ENCODE measurements at places on chromosomes 11 and 22.
A peak's percentile ranks its signal among the peaks of the same experiment; 100 is the strongest.

DNA sequence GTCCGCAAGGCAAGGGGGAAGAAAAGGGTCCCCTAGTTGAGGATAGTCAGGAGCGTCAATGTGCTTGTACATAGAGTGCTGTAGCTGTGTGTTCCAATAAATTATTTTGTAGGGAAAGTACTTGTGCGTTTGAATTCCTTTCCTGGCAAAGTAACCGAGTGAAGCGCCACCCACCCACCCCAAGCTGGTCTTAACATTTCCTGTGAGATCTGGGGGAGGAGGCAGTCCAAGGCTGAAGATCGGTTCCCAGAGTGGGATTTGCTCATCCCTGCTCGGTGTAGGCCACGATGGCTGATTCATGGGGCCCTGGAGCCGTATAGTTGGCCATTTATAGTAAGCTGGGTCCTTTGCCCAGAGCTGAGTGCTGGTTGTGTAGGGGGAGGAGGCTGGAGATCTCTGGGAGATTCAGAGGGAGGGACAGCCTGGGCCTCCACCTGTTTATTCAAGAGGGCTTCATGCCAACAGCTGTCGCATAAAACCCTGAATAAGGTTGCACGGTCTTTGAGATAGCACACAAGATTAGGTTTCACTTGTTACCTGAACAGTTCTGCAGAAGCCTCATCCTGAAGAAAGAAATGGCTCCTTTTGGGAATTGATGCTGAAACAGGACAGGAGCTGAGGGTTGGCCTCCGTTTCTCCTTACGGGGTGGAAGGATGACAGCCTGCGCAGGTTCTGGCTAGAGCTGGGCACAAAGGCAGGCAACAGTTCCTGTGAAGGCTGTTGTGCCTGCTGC lies 2.4 kb downstream of the ATF4 start:
- peak; percentile 21 for DNase-seq

GRCh38 chr11:130310622-130311021 lies 4.1 kb downstream of the ZBTB44 start:
- DNase-seq = no peak

DNA sequence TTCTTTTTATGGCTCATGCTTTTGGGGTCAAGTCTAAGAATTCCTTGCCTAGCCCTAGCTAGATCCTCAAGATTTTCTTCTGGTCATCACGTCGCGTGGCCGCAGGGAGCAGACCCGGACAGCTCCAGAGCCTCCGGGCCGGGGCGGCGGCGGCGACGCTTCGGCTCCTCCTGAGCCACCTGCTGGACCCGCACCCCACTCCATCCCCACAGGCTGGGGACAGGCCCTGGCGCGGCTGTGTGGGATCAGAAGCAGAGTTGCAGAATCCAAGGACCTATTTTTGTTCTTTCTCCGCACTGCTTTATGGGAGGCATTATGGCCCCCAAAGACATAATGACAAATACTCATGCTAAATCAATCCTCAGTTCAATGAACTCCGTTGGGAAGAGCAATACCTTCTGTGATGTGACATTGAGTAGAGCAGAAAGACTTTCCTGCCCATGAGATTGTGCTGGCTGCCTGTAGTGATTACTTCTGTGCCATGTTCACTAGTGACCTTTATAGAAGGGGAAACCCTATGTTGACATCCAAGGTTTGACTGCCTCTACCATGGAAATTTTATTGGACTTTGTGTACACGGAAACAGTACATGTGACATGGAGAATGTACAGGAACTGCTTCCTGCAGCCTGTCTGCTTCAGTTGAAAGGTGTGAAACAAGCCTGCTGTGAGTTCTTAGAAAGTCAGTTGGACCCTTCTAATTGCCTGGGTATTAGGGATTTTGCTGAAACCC lies 12.4 kb upstream of the SCARF2 start:
- no peak for DNase-seq

DNA sequence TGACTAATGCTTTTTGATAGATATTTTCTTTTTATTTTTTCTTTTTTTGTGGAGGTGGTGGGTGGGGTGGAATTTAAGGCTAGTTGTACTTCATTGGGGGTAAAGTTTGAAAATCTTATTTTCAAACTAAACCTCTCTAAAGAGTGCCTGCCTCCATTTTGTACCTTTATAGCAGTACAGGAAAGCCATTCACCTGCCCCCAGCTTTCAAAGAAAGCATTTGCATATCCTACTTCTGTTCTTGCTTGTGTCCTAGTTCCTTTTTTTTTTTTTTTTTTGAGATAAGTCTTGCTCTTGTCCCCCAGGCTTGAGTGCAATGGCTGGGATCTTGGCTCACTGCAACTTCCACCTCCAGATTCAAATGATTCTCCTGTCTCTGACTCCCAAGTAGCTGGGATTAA lies 766.2 kb upstream of the LRRC4C start:
- no peak for DNase-seq

- no peak for DNase-seq
These were observed 2.6 kb upstream of the LTO1 start for GRCh38 chr11:69677749-69678148.

- no peak for DNase-seq
These were observed 64.5 kb downstream of the MPPED1 start for GRCh38 chr22:43476341-43476740.

GRCh38 chr22:33591946-33592345 lies 328.3 kb downstream of the LARGE1 start:
- no peak for DNase-seq

GRCh38 chr11:2689651-2690575 lies 9.9 kb downstream of the KCNQ1OT1 start:
- no peak for DNase-seq

DNA sequence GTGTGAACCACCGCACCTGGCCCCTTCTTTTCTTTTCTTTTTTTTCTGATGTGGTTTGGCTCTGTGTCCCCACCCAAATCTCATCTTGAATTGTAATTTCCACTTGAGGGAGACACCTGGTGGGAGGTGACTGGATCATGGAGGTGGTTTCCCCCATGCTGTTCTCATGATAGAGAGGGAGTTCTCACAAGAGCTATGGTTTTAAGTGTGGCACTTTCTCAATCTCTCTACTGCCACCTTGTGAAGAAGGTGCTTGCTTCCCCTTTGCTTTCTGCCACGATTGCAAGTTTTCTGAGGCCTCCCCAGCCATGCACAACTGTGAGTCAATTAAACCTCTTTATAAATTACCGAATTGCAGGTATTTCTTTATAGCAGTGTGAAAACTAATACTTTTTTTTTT lies 4.9 kb upstream of the TCN2 start:
- no peak for DNase-seq

- DNase-seq = no peak
These were observed 8.7 kb downstream of the GRK2 start for GRCh38 chr11:67274768-67275605.

GRCh38 chr11:132318421-132319157 lies 948.2 kb downstream of the NTM start:
- DNase-seq = no peak

- DNase-seq = no peak
These were observed 5.6 kb upstream of the WT1 start for GRCh38 chr11:32440916-32441315.

DNA sequence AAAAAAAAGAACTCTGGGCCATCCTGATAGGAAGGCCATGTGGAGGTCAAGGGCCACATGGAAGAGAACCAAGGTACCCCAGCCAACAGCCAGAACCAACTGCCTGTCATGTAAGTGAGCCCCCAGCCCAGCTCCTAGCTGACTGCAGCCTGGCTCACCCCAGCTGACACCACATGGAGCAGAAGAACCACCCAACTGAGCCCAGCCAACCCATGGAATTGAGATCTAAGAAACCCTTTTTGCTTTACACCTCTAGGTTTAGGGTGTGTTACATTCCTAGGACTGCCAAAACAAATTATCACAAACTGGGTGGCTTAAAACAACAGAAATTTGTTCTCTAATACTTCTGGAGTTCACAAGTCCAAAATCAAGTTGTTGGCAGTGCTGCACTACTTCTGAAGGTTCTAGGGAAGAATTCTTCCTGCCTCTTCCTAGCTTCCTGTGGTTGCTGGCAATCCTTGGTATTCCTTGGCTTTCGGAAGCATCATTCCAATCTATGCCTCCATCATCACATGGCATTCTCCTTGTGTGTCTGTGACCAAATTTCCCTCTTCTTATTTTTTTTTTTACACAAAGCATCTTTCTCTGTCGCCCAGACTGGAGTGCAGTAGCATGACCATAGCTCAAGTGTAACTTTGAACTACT lies 4.4 kb downstream of the C11orf86 start:
- no peak for DNase-seq

DNA sequence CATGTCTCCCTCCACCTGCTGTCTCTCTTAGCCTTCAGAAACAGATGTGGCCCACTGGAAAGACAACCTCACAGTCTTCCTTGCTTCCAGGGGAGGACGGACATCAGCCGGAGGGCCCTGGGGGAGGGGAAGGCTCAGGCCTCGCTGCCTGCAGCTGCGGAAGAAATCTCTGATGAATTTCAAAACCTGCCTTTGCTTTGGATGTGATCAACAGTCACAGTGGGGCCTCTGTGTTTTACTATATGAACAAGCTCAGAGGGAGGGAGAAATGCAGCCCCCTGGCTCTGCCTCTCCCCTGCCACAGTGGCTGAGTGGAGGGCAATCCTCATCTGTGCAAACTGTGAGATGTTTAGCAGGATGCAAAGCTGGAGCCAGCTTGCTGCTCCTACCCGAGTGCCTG lies 282.8 kb downstream of the NTM start:
- DNase-seq = no peak

GRCh38 chr11:45025716-45026492 lies 75.2 kb upstream of the TP53I11 start:
- no peak for DNase-seq

DNA sequence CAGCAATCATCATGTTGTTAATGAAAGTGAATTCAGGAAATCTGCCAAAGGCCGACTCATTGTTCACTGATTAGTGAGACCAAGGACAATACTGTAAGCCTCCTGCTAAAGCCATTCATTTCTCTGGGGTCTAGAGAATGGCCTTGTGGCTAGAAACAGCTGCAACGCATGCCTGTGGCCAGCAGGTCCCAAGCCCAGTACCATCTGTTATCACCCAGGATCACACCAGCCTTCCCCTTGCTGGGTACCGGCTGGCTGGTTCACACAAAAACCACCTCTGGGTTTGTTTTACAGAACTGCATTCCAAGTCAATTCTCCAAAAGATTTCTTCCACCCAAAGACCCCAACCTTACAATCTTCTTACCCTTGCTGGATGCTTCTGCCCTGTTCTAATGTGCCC lies 1.1 kb downstream of the PLAAT5 start:
- DNase-seq = no peak

GRCh38 chr11:83836065-83836464 lies 549.9 kb upstream of the CCDC90B start:
- DNase-seq = no peak

GRCh38 chr11:37504060-37504611 lies 906.1 kb upstream of the RAG2 start:
- DNase-seq = peak; percentile 38

GRCh38 chr11:13784441-13784840 lies 116.0 kb downstream of the FAR1 start:
- no peak for DNase-seq

- DNase-seq = no peak
These were observed 5.9 kb downstream of the MARK2 start for GRCh38 chr11:63844836-63845235.

GRCh38 chr11:108961095-108961494 lies 296.2 kb downstream of the DDX10 start:
- DNase-seq = no peak

DNA sequence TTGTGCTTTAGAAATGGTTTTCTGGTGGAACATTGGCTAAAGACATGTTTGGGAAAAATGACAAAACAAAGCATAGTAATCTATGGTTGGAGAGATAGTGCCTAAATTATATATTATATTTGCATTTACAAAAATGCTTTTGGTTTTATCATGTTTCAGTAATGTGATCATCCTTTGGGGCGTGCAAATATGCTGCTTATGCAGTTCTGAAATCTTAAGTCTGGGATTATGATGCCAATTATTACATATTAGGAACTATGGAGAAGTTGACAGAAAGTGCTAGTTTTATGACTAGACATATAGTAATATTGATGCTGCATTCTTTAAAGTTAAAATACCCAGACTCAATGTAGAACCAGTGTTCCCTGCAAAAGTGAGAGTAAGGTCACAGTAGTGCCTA lies 655.0 kb downstream of the METTL15 start:
- DNase-seq = no peak

DNA sequence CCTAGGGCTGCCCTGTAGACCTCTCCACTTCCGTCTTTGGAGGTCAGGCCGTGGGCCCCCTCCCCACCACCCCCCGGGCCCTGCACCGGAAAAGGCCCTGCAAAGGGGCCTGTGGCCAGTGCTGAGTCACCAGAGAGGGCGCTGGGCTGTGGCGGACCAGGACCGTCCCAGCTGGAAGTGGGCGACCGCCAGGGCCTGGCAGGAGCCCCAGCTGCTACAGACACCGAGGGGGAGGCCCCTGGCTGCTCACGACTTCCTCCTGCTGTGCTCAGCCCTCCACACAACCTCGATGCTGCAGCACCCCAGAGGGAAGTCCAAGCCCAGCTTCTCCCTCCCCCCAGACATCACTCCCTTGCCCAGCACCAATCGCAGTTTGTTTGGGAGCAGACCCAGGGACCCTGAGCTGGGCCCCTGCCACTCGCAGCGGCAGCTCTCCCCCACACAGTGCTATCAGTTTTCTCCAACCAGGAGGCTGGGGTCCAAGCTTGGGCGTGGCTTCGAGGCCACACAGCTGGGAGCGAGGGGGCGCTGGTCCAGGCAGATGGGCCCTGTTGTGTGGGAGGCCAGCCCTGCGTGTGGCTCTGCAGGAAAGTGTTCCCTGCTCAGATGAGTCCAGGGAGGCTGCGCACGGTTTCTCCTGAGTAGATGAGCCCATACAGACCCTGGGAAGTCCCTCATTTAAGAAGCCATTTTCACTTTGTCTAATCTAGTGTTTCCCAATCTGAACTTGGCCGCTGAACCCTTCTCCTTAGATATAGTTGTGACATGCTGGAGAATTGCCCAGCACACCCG lies 5.6 kb upstream of the SH3BP1 start:
- DNase-seq = peak; percentile 90

DNA sequence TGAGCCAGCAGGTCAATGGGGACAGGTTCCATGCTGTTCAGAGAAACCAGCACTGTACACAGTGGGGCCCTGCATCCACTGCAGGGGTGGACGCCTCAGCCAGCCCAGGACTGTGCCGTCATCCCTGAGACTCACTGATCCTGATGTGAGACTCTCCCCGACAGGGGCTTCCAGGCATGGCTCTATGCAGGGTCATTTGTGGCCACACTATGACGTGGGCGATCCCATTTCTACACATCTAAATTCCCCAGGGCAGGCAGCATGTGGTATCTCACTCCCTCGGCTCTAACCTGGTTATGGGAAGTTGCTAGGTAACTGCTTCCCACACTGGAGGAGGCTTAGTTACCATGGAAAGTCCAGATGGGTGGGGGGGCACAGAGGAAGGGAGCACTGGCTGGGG lies 14.2 kb upstream of the FAM83F start:
- DNase-seq = no peak

GRCh38 chr22:28497188-28497587 lies 182.5 kb downstream of the TTC28 start:
- no peak for DNase-seq

- no peak for DNase-seq
These were observed 7.6 kb upstream of the THRSP start for GRCh38 chr11:78056093-78056492.

- no peak for DNase-seq
These were observed 64.2 kb downstream of the CACNA1I start for GRCh38 chr22:39634530-39635405.
